SK-N-DZ (cell line): ENCODE measurements at places on chromosomes 5 and 9.

DNA sequence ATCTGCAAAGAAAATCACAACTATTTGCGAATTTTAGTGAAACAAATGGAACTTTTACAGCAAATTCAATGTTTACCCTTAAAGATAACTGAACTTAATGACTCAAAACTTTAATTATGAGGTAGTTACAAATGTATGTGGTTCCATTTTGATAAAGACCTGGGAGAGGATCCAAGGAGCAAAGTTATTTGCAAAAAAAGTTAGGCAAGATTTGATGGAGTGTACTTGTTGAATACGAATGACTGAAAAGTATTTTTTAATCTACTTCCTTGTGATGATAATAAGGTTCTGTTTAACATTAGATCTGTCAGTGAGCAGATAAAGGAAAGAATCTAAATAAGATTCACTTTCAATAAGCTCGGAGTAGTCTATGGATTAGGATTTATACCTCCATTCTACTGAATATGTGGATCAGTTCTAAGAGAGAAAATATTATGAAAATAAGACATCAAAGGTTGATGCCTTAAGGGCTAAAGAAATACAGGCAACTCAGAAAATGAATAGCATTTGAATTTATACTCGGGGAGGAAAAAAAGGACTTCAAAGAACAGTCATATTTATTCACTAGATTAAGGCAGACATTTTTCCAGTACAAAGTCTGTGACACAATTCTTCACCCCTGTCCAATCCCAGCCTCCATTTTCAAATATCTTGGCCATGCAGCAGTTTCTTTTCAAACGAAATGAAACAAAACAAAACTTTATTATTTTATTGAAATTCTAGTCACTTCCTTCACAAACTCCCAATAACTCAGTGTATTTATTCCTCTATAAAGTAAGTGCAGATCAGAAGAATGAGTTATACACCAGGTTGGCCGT lies 199.8 kb downstream of the PDE4D start:
- DNase-seq, result no peak

DNA sequence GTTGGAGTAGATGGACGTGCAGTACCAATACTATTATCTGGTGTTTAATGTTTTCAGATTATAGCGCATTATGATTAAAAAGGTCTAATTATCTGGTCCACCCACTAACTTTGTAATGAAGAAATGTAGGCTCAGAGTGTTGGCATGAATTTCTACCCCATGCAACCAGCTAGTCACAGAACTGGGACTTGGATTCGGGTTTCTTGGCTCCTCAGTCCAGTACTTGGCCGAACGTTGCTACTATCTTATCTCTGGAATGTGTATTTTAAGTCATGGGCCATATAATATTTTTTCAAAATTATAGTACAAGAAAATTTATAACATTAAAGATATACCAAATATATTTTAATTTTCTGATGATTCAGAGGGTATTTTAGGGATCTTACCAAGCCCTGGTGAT lies 657.5 kb upstream of the DMAC1 start:
- no peak for DNase-seq

GRCh38 chr5:44002381-44002901 lies 386.8 kb downstream of the FGF10 start:
- no peak for DNase-seq

DNA sequence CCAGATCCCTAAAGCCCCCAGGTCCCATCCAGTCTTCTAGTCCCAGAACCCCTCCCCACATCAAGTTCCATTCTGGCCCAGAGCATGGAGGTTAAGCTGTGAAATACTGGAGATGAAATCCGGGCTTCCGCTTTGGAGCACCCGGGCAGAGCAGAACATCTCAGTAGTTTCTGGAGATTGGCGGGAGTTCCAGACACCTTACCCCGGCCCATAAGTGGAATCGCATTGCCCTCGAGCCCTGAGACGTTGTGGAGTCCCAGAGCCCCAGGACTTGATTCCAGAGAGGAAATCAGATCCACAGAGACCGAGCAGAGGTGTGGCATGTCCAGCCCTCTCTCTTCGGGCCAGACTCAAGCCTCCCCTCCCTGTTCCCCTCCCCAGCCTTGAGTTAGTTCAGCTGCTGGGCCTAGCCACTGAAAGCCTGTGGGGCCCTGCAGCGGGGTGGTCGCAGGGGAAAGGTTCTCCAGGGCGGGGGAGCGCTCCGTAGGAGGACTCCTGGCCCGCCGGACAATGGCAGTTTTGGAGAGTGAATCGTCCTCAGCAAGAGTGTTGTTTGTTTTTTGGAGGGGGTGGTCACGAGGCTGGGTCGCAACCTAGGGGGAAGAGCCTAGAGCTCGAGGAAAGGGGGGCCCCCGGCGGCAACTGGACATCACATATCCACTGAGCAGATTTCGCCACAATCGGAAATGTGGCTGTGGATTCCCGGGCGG lies 1.0 kb upstream of the PAX5 start:
- no peak for DNase-seq

GRCh38 chr9:113618836-113619490 lies 155.4 kb downstream of the RGS3 start:
- DNase-seq, result no peak

DNA sequence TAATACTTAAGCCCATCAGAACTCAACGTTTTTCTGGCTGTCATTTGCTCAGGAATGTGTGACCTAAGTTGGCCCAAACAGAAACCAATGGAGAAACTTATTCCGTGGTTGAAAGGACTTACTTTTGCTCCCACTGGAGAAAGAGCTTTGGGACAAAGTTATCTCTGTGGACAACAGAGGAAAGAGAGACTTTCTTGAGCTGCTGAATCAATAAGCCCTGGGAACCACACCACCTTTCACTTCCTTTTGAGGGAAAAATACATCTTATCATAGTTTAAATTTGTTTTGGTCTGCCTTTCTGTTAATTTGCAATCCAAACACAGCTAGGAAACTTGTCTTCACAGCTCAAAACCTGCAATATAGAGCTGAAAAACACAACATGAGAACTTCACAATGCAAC lies 62.8 kb upstream of the VCAN start:
- DNase-seq, result no peak

- DNase-seq, result no peak
Observed at GRCh38 chr9:112348257-112349007, 15.0 kb upstream of the PTBP3 start.

DNA sequence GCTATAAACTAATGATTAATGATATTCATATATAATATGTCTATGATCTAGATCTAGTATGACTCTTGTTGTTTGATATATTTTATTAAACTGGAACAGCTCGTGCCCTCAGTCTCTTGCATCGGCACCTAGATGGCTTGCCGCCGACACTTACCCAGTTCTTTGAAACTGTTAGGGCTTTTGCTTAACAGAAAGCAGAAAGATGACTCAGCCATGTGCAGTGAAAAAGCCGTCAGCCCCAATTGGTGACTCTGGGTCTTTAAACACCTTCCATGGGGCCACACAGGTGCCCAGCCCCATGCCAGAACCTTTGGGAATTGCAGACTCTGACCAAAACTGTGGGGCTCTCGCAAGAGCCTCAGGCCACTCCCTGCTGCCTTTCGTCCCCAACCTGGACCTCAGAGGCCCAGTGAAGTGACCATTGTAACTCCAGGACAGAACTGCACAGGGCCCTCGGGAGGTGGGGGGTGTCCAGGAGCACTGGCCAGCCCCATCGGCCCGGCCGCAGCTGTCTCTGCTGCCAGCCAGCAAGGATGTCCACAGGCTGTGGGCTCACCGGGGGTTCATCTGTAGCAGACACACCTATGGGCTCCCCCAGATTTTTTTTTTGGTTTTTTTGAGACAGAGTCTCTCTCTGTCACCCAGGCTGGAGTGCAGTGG lies 7.8 kb downstream of the LCN10 start:
- DNase-seq, result no peak

- no peak for DNase-seq
Observed at GRCh38 chr9:134775081-134775951, 105.3 kb upstream of the FCN2 start.

- no peak for DNase-seq
Observed at GRCh38 chr5:178372142-178372571, 139.6 kb upstream of the PHYKPL start.

- no peak for DNase-seq
Observed at GRCh38 chr9:137390553-137391410, 32.2 kb downstream of the EXD3 start.

- DNase-seq, result no peak
Observed at GRCh38 chr5:123088031-123088805, 823 bp upstream of the PRDM6 start.

GRCh38 chr9:25261445-25261844 lies 416.8 kb downstream of the TUSC1 start:
- DNase-seq, result no peak

- DNase-seq, result no peak
Observed at GRCh38 chr5:61084658-61085057, 77.6 kb downstream of the SMIM15 start.

DNA sequence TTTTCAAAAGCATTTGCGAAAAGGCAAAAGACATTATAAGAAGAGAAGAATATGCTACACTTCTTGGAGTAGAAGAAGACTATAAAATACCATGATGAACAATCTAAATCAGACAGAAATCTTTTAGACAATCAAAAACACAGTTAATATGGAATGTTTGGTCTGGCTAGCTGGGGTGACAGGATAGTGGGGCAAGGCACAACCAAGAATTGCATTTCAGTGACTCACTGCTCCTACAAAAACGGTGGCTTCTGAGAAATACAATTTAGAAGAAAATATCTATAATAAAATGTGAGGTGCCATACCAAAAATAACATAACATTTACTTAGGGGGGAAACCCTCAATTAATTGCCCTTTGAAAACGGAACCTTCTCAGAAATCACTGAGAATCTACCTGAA lies 363.4 kb downstream of the NPR3 start:
- DNase-seq, result no peak

GRCh38 chr5:2836133-2836532 lies 84.7 kb upstream of the IRX2 start:
- no peak for DNase-seq

- DNase-seq, result no peak
Observed at GRCh38 chr5:141713616-141714309, 31.7 kb upstream of the ARAP3 start.

DNA sequence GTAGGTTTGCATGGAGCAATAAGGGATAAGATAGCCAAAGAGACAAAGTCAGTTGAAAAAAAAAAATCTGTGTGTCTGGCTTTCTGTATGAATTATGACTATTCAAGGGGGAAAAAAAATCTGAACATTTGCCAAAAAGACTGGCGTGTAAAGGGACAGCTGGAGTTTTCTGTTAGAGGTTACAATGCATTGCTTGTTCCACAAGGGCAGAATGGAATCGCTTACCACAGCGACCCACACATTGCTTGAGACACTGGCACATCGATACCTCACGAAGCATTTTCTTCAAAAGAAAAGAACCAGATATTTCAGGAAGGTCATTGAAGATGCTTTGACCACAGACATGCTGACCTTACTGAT lies 327.8 kb downstream of the TMEM167A start:
- DNase-seq, result no peak

- no peak for DNase-seq
Observed at GRCh38 chr5:152844713-152845112, 439.6 kb upstream of the NMUR2 start.

GRCh38 chr5:140140435-140140834 lies 14.7 kb downstream of the IGIP start:
- no peak for DNase-seq

DNA sequence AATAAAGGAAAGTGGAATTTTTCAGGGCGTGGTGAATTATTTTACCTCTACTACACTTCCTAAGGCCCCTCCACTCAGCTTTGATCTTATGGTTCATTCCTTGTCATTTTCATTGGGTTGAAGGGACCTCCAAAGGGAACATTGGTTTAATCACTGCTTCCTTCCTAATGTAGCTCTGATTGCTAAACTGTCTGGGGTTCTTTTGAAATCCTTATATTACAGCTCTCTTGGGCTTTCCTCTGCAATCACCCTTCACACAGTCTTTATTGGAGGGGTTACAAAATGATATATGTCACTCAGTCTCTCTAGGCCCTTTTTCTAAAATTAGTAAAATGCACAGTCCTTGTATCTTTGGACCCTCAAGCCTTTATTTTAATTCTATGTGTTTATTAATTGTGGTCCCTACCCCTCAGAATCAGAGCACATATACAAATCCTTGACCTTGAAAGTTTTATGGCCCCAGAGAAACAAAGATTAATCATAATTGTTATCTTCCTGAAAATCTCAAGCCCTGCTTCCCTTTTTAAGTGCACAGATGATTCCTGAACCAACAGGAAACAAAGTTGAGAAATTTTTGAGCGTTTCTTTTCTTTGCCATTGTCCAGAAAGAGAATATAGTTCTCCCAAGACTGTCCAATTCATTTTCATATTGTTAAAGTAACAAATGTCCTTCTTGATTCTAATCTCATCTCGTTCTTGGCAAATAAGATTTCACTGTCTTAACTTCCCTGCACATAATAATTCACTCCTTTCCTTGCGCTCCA lies 330.0 kb downstream of the ARRDC3 start:
- DNase-seq, result no peak

GRCh38 chr5:6574111-6574510 lies 58.7 kb downstream of the NSUN2 start:
- no peak for DNase-seq

DNA sequence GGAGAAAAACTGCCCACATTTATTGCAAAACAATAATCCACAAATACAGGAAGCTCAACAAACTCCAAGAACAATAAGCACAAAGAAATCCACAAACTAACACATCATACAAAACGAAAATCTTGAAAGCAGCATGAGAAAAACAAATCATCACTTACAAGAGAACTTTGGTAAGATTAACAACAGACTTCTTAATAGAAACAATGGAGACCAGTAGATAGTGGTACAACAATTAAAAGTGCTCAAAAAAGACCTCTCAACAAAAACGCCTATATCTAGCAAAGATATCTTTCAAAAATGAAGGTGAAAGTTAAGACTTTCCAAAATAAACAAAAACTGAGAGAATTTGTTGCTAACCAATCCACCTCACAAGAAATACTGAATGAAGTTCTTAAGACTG lies 38.4 kb downstream of the CDKL3 start:
- no peak for DNase-seq

- no peak for DNase-seq
Observed at GRCh38 chr9:109799141-109799540, 19.1 kb downstream of the PALM2AKAP2 start.

GRCh38 chr5:125408448-125409233 lies 662.2 kb upstream of the ZNF608 start:
- peak; percentile 96 for DNase-seq

DNA sequence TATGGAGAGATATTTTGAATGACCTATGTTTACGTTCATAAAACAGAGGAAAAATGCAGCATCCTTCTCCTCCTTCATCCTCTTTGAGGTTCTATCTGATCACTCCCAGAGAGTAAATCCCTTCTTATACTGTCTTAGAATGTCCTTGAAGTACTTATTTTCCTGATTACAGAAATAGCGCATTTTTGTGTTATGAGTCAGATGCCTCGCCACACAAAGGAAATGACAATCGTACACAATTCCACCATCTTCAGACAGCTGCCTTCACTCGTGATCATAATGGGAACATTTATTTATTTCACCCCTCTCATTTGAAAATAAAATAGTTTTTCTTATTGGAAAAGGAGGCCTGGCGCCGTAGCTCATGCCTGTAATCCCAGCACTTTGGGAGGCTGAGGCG lies 2.4 kb upstream of the GLT6D1 start:
- no peak for DNase-seq

GRCh38 chr9:107548298-107549142 lies 59.0 kb upstream of the KLF4 start:
- no peak for DNase-seq
